ENCODE measurements at places on chromosomes 4 and X.

- peak; percentile 5 for DNase-seq
These were observed 51.0 kb downstream of the GUCY1B1 start for GRCh38 chr4:155809835-155810234.

DNA sequence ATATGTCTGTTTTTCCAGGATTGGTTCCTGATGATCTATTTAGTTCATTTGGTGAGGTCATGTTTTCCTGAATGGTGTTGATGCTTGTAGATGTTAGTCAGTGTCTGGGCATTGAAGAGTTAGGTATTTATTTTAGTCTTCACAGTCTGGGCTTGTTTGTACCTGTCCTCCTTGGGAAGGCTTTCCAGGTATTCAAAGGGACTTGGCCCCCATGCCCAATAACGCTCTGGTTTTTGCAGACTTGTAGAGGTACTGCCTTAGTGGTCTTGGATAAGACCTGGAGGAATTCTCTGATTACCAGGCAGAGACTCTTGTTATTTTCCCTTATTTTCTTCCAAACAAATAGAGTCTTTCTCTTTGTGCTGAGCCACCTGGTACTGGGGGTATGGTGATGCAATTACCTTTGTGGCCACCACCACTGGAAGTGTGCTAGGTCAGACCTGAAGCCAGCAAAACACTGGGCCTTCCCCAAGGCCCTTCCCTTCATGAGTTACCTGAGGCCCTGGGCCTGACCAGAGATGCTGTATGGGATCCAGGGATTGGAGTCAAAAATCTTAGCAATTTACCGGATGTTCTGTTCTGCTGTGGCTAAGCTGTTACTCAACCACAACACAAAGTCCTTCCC is 63.3 kb upstream of the RXFP1 start:
- no peak for DNase-seq

- DNase-seq = no peak
These were observed 47.5 kb downstream of the TBC1D14 start for GRCh38 chr4:6957148-6957520.

GRCh38 chr4:44279066-44279465 is 169.5 kb downstream of the KCTD8 start:
- DNase-seq = no peak

DNA sequence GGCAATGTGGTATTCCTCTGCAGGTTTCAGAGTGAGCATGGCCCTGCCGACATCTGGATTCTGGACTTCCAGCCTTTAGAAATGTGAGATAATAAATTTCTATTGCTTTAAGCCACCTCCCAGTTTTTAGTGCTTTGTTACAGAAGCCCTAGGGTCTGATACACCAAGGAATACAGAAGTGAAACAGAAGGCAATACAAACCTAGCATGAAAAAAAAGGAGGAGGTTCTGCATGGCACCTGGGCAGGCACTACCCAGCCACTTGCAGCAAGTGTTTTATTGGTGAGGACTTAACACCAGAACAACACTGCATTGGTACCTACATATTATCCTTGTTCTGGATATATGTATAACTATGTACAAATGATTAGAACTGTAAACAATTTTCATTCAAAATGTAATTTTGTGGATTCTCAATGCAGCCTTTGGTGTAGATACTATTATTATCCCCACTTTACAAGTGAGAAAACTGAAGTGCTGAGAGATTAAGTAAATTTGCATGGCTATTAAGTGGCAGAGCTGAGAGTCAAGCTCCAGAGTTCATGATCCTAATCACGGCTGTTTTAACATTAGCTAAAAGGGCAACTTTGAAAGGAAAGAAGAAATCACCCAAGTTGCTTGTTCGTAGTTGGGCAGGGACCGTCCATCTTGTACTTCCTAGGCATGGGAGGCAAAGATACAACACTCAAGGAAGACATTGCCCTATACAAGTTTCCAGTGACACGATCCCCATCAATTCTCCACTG is 71.8 kb downstream of the IL21 start:
- no peak for DNase-seq

GRCh38 chr4:183264614-183265013 is 55.5 kb downstream of the CLDN22 start:
- DNase-seq = no peak

DNA sequence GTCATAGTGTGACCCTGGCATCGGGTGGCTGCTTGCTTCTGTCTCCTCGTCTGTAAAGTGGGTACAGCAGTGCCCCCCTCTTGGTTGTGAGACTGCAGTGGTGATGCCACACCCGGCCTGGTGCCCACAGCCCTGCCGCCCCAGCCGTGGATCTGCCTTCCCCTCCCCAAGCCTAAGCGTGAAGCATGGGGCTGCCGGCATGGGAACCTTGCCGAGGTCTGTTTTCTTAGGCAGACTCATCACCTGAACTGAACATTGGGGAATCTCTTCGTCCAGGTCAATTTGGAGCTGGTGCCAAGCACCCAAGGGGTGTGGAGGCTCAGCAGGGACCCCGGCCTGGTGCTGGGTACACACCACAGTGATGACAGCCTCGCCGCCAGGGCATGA is 108.4 kb downstream of the PSAPL1 start:
- no peak for DNase-seq

GRCh38 chr4:15005474-15006115 is 3.3 kb downstream of the CPEB2 start:
- no peak for DNase-seq

DNA sequence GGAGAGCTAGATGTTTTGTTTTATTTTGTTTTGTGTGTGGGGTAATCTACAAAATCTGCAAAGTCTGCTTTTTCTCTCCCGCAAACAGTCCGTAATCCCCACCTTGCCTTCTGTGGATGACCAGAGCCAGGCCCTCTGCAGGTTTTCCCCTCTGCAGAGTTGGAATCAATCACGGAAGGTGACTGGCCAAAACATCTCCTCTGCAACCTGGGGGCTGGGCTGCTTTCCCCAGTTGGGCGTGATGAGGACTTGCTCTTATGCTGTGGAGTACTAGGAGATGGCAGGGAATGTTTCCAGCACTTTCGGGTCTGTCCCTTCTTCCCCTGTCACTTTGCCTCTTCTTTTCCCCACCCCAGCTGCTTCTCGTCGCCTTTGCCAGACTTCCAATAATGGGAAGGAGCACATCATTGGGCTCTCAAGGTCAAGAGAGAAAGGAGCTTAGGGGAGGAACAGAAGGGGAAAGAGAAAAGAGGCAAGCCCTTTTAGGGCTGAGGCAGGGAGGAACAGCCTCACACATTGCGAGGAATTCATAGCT is 1.1 kb downstream of the TMEM35A start:
- DNase-seq = no peak

DNA sequence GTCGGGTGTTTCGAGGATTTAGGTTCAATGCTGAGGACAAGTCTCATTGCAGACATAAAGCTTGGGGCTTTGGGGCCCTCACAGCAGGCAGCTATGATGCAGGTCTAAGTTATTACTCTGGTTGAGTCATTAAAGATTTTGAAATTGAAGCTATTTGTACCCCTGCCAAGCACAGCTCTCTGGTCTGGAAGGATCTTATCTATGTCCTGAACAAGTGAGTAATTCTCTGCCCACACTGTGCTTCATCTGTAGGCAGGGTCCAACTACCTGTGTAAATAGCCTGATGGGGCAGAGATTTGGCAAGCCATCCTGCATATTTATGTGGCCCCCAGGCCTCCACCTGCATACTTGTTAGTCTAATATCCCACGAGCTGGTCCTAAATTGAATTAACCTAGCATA is 41.4 kb upstream of the MAGEA4 start:
- DNase-seq = no peak

- DNase-seq = peak; percentile 61
These were observed 5.1 kb upstream of the PLCXD1 start for GRCh38 chrX:275967-276580.

GRCh38 chrX:111634823-111635729 is 45.9 kb upstream of the ALG13 start:
- DNase-seq = no peak

DNA sequence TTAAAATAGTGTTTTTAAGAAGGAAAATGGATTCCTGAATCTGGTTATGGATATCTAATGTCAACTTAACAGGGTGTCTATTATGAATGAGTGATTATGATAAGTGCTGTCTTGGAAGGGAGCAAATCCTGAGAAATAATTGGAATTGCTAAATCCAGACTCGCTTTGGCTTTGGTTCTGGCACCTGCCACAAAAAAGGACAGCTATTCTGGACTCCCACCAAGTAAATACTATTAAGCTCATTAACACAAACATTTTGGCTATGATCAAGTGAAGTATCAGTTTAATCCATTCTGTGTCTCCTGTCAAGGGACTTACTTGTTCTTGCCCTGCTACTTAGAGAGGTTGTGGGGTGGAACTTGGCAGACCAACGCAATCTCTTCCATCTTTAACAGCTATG is 403.7 kb downstream of the CENPC start:
- DNase-seq = no peak

GRCh38 chrX:138986866-138987265 is 275.3 kb upstream of the FGF13 start:
- DNase-seq = no peak
